Testis (tissue), 5 donors: ENCODE measurements at places on chromosomes 7 and 10. TPM values are rescaled to one million over a fixed set of nuclear protein-coding genes. Genes with fewer than 3 reads are reported as not detected.

- no peak overlapping the region for H3K4me3 ChIP-seq
- DNase-seq: no peak
- H3K27ac ChIP-seq: no peak overlapping the region
- no peaks in the 10 kb centered on the region for H3K27me3 ChIP-seq
Measured at GRCh38 chr7:41391818-41392217, 311.1 kb downstream of the INHBA start.

GRCh38 chr10:132494866-132495630 is 42.5 kb upstream of the INPP5A start:
- H3K27me3 ChIP-seq: no peaks in the 10 kb centered on the region
- no peaks in the 10 kb centered on the region for H3K36me3 ChIP-seq
- H3K4me1 ChIP-seq: peaks cover 33% of the 10 kb centered on the region
- H3K27ac ChIP-seq: no peak overlapping the region

DNA sequence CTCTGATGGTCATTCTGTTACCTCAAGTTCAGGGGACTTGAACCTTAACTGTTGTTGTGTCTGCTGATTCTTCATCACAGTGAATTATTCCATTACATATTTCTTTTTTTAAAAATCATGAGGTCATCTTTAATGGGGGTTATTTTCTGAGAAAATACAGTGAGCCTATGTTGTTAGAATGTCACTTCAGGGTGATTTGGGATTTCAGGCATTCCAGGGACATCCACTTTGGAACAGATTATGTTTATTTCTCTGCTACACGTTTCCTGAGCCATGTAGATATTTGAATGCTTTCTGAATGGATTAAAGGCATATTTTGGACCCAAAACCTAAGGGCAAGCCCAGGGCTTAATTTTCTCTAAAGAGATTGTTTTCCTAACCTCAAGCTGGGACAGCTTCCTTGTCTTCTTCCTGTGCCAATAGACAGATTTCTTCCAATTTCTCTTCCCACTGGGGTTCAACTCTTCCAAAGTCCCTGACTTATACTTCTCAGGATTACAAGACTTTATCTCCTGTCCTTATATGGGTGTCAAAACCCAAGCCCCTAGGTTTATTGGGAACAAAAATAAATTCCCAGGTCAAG is 271.7 kb downstream of the ARHGAP12 start:
- H3K27ac ChIP-seq: no peak overlapping the region
- H3K4me3 ChIP-seq: no peak overlapping the region
- no peak for DNase-seq

DNA sequence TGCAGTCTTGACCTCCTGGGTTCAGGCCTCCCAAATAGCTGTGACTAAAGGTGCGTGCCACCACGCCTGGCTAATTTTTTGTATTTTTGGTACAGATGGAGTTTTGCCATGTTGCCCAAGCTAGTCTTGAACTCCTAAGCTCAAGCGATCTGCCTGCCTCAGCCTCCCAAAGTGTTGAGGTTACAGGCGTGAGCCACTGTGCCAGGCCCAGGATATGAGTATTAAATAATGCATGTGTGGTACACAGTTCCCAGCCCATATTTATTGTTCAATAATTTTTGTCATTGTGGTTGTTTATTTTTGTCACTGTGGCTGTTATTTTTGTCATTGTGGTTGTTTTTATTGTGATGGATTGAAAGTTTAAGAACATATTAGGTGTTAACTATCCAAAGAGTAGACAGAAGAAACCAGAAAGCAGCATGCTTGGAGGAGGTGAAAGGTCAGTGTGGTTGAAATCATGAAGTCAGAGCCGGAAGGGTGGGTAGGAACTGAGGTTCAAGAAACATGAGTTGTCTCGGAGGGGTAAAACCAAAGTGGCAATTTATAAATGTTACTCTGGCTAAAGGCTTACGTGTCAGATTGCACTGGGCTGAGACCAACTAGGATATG is 45.0 kb downstream of the MRC1 start:
- no peaks in the 10 kb centered on the region for H3K4me1 ChIP-seq
- H3K27me3 ChIP-seq: no peaks in the 10 kb centered on the region
- H3K4me3 ChIP-seq: no peak overlapping the region
- DNase-seq: no peak
- H3K36me3 ChIP-seq: no peaks in the 10 kb centered on the region
- no peak overlapping the region for H3K27ac ChIP-seq

- no peak overlapping the region for H3K4me3 ChIP-seq
- DNase-seq: no peak
- H3K4me1 ChIP-seq: no peaks in the 10 kb centered on the region
- no peak overlapping the region for H3K27ac ChIP-seq
Measured at GRCh38 chr7:15594461-15594860, 32.6 kb upstream of the AGMO start.

DNA sequence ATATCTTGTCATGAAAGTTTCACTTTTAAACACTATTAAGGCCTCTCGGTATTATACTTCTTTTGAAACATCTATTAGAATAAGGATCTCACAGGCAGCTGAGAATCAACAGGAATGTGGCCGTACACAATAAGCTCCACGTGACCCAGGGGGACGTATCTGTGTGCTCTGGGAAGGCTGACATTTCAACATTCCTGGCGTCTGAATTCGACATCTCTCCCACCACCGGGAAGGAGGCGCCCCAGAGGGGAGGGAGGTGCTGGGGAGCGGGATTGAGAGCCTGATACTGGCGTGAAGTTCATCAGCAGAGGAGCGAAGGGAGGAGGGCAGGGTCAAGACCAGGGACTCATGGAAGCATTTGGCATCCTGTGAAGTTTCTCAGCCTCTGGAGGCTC is 401.3 kb downstream of the DNAJB6 start:
- no peaks in the 10 kb centered on the region for H3K36me3 ChIP-seq
- peak; percentile 47 for DNase-seq
- no peak overlapping the region for H3K27ac ChIP-seq

DNA sequence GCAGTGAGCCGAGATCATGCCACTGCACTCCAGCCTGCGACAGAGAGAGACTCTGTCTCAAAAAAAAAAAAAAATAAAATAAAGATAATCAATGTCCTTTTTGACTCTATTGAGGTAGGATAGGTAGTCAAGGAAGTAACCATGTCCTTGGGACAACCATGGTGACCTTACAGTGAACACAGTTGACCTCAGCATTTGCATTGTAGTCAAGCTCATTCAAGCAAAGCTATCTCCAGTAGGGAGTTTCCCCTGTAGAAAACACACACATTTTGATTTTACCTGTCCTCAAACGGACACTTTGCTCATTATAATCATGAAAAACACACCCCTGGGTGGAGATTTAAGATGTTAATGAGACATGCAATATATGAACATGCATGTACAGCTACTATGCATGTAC is 171.7 kb downstream of the KIF20B start:
- no peak overlapping the region for H3K27ac ChIP-seq
- no peaks in the 10 kb centered on the region for H3K36me3 ChIP-seq
- no peak for DNase-seq
- H3K27me3 ChIP-seq: no peaks in the 10 kb centered on the region
- H3K4me1 ChIP-seq: peaks cover 7% of the 10 kb centered on the region
- H3K4me3 ChIP-seq: no peak overlapping the region

GRCh38 chr7:1882451-1882850 is 212.4 kb downstream of the ELFN1 start:
- H3K36me3 ChIP-seq: no peaks in the 10 kb centered on the region
- no peak overlapping the region for H3K4me3 ChIP-seq
- DNase-seq: no peak
- no peaks in the 10 kb centered on the region for H3K4me1 ChIP-seq
- no peaks in the 10 kb centered on the region for H3K27me3 ChIP-seq
- H3K27ac ChIP-seq: no peak overlapping the region

- H3K27me3 ChIP-seq: no peaks in the 10 kb centered on the region
- H3K27ac ChIP-seq: no peak overlapping the region
- H3K4me1 ChIP-seq: no peaks in the 10 kb centered on the region
- no peaks in the 10 kb centered on the region for H3K36me3 ChIP-seq
- no peak overlapping the region for H3K4me3 ChIP-seq
- DNase-seq: no peak
Measured at GRCh38 chr10:115931309-115931708, 341.7 kb downstream of the GFRA1 start.

GRCh38 chr10:119268871-119269506 is 61.6 kb downstream of the GRK5 start:
- H3K27me3 ChIP-seq: no peaks in the 10 kb centered on the region
- DNase-seq: no peak
- H3K27ac ChIP-seq: no peak overlapping the region
- H3K4me1 ChIP-seq: peaks cover 4% of the 10 kb centered on the region

GRCh38 chr7:44970523-44971051 is 8.2 kb downstream of the MYO1G start:
- H3K4me1 ChIP-seq: no peaks in the 10 kb centered on the region
- H3K36me3 ChIP-seq: no peaks in the 10 kb centered on the region
- H3K27ac ChIP-seq: no peak overlapping the region
- no peak for DNase-seq

- no peaks in the 10 kb centered on the region for H3K36me3 ChIP-seq
- H3K4me1 ChIP-seq: no peaks in the 10 kb centered on the region
- H3K4me3 ChIP-seq: no peak overlapping the region
- no peak overlapping the region for H3K27ac ChIP-seq
- no peaks in the 10 kb centered on the region for H3K27me3 ChIP-seq
Measured at GRCh38 chr7:140857048-140857447, 67.7 kb downstream of the BRAF start.

DNA sequence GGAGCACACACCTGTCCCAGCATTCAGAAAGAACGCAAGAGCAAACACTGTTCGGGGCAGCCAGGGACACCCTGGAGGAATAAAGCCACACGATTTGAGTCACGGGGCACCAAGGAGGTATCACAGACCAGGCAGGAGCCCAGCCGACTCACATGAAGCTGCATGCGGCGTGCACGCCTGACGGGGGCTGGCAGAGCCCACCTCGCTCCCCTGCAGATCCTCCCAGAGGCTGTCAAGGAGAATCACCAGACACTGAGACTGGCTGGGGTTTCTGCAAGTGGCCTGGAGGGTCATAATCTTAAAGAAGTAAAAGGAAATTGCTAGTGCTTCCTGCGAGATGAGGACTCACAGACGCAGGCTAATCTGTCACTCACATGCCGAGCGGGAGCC is 61.6 kb downstream of the TCERG1L start:
- no peaks in the 10 kb centered on the region for H3K27me3 ChIP-seq
- no peaks in the 10 kb centered on the region for H3K36me3 ChIP-seq
- H3K27ac ChIP-seq: no peak overlapping the region
- DNase-seq: no peak
- no peaks in the 10 kb centered on the region for H3K4me1 ChIP-seq

GRCh38 chr10:78336402-78336791 is 302.7 kb downstream of the RPS24 start:
- H3K4me3 ChIP-seq: no peak overlapping the region
- no peaks in the 10 kb centered on the region for H3K36me3 ChIP-seq
- H3K4me1 ChIP-seq: no peaks in the 10 kb centered on the region
- DNase-seq: no peak

- no peaks in the 10 kb centered on the region for H3K36me3 ChIP-seq
- no peak for DNase-seq
- H3K27me3 ChIP-seq: no peaks in the 10 kb centered on the region
- H3K27ac ChIP-seq: no peak overlapping the region
Measured at GRCh38 chr10:36313142-36313541, 671.0 kb upstream of the FZD8 start.

DNA sequence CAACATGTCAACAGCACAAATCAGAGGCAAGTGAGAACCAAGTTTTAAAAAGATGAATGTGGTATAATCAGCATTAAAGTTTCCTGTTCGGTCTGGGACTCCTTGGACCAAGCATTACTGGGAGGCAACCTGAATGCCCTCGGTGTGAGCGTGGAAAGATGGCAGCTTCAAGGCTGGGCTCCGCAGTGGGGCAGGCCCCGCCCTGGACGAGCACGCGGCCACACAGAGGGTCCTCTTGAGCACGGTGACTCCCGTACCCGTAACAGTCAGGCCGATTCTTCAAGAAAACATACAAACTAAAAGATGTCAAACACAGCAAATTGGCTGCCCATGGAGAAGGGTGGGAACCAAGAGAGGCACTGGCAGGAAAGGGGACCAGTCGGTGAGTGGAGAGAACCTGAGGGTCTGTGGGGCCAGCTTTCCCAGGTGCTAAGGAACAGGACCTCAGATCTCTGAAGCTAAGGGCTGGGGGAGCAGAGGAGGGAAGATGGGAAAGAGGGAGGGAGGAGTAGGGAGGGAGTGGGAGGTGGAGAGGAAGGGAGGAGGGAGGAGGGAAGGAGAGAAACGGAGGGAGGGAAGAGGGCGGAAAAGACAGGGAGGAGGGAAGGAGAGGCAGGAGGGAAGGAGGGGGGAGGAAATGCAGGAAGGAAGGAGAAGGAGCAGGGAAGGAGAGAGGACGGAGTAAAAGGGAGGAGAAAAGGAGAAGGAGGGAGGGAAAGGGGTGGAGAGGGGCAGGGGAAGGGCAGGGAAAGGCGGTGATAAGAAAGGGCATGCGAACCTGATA is 71.2 kb upstream of the FAM20C start:
- H3K4me3 ChIP-seq: no peak overlapping the region
- no peaks in the 10 kb centered on the region for H3K36me3 ChIP-seq
- DNase-seq: no peak
- H3K4me1 ChIP-seq: peaks cover 42% of the 10 kb centered on the region
- H3K27ac ChIP-seq: peak overlapping the region; percentile 55
- no peaks in the 10 kb centered on the region for H3K27me3 ChIP-seq

- no peaks in the 10 kb centered on the region for H3K4me1 ChIP-seq
- no peak overlapping the region for H3K27ac ChIP-seq
- H3K4me3 ChIP-seq: no peak overlapping the region
- no peaks in the 10 kb centered on the region for H3K27me3 ChIP-seq
- no peak for DNase-seq
Measured at GRCh38 chr10:44715136-44715535, 196.0 kb upstream of the TMEM72 start.

- no peak overlapping the region for H3K4me3 ChIP-seq
- H3K36me3 ChIP-seq: no peaks in the 10 kb centered on the region
- DNase-seq: no peak
- H3K4me1 ChIP-seq: no peaks in the 10 kb centered on the region
- no peaks in the 10 kb centered on the region for H3K27me3 ChIP-seq
- no peak overlapping the region for H3K27ac ChIP-seq
Measured at GRCh38 chr7:116162992-116163391, 47.3 kb upstream of the TES start.

GRCh38 chr7:21868576-21868850 is 77.2 kb downstream of the CDCA7L start:
- no peak overlapping the region for H3K27ac ChIP-seq
- H3K4me3 ChIP-seq: no peak overlapping the region
- no peaks in the 10 kb centered on the region for H3K4me1 ChIP-seq
- H3K36me3 ChIP-seq: no peaks in the 10 kb centered on the region

The RBM20 gene
- total RNA-seq: 5.3 TPM

The ENKUR gene
- 2.2 TPM for total RNA-seq

The LRIT1 gene
- total RNA-seq: 4.0 TPM

The HOXA2 gene
- total RNA-seq: 0.31 TPM

The GPR15LG gene
- not detected for total RNA-seq

The MYH16 gene
- 1.5 TPM for total RNA-seq

The CALML5 gene
- total RNA-seq: 0.50 TPM

The SIRT1 gene
- total RNA-seq: 55.5 TPM

The SLC35G1 gene
- 8.8 TPM for total RNA-seq

The FKBP9 gene
- total RNA-seq: 95.1 TPM

The PDGFA gene
- total RNA-seq: 13.8 TPM

The PSPH gene
- total RNA-seq: 21.5 TPM

The LRRN3 gene
- 59.6 TPM for total RNA-seq
